ENCODE measurements at places on chromosomes 2 and 18.

DNA sequence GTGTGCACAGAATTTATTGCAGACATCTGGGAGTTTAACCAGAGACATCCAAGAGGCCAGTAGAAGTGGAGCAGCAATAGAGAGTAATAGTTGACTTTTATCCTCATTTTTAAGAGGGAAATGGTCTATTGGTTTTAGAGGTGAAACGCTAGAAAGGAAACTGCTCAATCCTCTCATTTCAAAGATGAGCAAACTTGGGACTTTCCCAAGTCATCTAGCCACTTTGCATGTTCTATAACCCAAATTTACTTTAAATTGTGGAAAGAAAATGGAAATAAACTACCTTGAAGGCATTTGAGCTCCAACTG, 601.7 kb downstream of the ARHGAP15 start:
- no peak for DNase-seq

GRCh38 chr18:75159238-75159518, 49.8 kb downstream of the PTGR3 start:
- DNase-seq: no peak

DNA sequence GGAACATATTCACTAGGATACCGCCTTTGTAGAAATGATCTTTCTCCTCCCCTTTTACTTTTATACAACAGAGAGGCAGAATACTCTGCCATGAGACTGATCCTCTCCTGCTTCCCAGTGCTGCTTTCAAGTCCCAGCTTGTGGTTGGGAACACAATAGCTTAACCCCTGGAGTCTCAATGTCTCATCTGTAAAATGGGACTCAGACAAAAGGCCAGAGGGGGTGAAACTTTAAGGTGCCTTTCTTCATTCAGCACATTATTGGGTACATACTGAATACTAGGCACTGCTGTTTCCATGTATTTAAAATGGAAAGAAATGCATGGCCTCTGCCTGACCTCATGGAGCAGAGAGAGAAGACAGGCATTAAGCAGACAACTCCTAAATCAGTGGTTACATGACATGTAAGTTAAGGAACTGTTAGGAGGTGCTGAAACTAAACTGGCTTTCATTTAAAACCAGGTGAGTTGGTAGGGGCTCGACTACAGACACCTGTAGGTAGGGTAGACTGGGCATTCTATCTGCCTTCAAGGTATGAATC, 53.8 kb downstream of the MAP4K4 start:
- DNase-seq: no peak

DNA sequence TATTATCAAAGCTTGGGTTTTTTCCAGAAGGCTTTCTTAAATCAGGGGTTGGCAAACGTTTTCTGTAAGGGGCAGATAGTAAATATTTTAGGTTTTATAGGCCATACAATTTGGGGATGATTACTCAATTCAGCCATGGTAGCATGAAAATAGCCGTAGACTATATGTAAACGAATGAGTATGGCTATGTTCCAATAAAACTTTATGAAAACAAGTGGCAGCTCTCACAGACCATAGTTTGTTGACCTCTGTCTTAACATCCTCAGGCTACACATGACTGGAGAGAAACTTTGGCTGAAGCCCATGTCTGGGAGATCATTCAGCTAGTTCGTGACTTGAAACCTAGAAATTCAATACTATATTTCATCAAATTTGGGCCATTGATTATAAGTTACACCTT, 30.2 kb downstream of the UGP2 start:
- no peak for DNase-seq

DNA sequence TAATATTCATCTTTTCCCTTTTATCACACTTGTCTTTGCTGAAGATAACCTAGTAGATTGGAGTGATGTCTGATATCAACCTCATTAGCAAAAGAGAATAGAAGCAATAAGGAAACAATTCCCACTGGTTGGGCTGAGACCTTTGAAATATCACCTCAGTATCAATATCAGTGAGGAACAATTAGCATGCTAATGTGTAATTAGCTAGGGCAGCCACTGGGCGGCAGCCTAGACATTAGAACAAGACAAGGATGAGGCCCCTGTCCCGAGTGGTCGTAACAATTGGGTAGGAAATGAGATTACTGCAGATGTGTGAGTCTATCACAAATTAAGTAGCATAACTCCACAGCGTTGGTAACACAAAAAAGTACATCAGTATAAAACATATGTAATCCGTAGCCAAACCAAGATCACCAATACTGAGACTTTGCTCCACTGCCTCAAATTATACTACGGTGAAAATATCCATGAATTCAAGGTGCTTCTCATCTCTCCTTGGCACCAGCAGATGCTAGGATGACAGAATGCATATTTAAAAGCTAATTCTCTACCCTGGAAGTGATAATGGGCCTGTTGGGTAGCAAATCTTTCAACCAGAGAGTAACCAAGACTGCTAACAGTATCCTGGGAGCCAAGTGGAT, 99.1 kb downstream of the ALPK2 start:
- peak; percentile 52 for DNase-seq

GRCh38 chr18:61825386-61825785, 67.4 kb downstream of the RNF152 start:
- no peak for DNase-seq

DNA sequence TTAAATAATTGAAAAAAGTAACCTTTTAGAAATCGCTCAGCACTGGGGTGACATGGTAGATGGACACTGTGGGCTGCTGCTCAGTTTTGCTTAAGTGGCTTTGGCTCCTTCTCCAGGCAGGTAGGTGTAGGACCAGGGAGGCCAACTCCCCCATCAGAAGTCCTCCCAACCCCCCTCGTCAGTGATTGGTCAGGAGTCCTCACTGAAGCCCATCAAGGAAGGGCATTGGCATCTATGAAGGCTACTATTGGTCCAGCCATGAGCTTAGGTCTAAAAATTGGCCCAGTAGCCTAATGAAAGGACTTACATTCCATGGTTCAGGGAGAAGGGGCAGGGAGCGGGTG, 34.7 kb downstream of the ST3GAL5 start:
- DNase-seq: no peak

GRCh38 chr18:48795696-48796095, 155.1 kb downstream of the SMAD7 start:
- DNase-seq: no peak

DNA sequence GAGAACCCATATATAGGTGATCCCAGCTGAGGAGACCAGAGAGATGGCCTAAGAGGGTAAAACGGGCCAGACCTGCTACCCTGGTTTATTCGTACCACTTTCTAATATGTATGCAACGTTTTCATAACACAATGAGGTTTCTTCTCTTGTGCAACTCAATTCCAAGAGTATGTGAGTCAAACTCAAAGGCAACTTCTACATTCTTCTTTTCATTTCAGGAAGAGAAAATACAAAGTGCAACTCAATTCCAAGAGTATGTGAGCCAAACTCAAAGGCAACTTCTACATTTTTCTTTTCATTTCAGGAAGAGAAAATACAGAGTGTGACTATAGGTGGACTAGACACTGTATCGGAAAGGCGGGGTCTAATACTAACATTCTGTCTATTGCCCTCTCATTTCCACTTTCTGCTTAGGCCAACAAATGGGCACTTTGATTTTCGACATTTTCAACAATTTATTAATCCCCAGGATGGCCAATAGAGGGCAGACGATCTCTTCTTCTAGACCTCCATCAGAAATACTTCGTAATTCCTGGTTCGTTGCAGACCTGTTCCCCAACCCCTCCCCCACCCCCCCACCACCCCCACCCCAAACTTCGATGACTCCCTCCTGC, 3.7 kb upstream of the CRIM1 start:
- DNase-seq: no peak

- no peak for DNase-seq
Observed at GRCh38 chr2:32330136-32330535, 26.7 kb upstream of the BIRC6 start.

- no peak for DNase-seq
Observed at GRCh38 chr2:208315081-208315788, 49.2 kb downstream of the PIKFYVE start.

GRCh38 chr2:134401789-134402188, 147.9 kb downstream of the MGAT5 start:
- DNase-seq: no peak

DNA sequence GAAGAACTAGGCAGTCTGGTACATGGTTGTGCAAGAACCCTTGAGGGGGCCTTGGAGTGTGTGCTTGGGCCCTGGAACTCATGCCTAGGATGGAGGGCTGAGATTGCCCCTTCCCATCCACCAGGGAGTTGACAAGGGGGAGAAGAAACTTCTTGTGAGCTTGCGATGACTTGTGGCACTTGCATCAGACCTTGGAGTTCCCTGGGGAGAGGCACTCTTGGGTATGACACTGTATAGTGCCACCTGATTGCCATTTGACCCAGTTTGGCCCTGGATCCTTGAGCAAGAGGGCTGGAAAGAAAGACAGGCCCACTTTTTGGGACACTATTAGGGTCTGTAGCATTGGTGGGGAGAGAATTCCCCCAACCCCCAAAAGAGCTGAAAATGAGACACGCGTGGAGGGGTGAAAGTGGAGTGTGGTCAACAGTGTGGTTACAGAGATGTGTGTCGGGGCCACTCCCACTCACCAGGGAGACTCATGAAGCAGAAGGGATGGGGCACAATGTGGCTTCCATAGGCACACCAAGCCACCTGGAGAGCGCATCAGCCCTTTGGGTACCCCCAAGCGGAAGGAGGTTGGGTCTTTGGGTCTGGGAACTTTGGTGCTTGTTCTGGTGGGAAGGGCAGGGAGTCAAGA, 101.3 kb downstream of the MSH2 start:
- no peak for DNase-seq

- DNase-seq: no peak
Observed at GRCh38 chr2:10977003-10977402, 65.3 kb downstream of the KCNF1 start.

- no peak for DNase-seq
Observed at GRCh38 chr18:35770376-35771014, 189.0 kb downstream of the GALNT1 start.

GRCh38 chr2:223835701-223836532, 1.5 kb downstream of the AP1S3 start:
- no peak for DNase-seq

- no peak for DNase-seq
Observed at GRCh38 chr18:63031375-63031774, 288.2 kb downstream of the BCL2 start.

DNA sequence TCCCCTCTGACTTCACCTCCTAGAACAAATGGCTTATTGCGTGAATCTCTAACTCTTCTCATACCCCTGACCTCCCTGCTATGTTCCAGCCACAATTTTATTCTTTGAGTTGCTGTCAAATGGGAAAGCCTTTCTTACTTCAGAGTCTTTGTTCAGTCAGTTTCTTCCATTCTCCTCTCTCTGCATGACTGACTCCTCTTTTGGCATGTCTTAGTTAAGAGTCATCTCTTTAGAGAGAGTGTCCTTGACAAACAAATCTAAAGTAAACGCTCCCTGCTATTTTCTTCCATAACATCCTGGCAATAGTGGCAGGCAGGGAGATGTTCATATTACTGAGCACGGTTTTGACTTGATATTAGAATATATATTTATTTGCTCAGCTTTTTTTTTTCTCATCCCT, 170.7 kb upstream of the ERBB4 start:
- DNase-seq: no peak

DNA sequence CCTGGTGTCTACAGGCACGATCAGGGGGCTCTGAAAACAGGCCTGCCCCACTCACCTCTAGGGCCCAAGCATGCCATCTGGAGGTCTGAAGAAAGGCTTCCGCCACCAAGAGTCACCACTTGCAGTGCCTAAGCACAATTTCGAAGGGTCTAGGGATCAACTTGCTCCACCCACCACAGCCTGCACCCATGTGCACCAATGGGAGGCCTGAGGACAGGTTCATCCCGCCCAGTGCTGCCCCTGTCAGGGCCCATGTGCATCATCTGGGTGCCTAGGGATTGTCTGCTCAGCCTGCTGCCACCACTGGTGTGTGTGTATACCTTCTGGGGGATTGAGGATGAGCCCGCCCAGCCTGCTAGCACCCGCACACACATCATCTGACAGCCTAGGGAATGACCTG, 121.0 kb upstream of the ACVR1C start:
- no peak for DNase-seq

GRCh38 chr18:9596226-9596625, 18.1 kb downstream of the PPP4R1 start:
- no peak for DNase-seq

DNA sequence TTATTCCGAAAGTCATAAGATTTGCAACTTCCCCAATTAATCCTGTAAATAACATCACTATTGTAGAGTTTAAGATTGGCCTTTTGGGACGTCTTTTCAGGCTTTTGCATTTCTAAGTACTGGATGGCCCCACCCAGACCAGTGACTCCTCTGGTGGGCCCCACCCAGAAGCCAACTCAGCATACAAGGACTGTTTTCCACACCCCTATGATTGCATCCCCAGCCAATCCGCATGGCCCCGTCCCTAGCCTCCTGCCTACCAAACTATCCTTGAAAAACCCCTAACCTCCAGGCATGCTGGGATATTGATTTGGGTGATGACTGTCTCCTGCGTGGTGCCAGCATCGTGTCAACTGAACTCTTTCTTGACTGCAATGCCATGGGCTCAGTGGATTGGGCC, 24.5 kb upstream of the TGIF1 start:
- DNase-seq: no peak

DNA sequence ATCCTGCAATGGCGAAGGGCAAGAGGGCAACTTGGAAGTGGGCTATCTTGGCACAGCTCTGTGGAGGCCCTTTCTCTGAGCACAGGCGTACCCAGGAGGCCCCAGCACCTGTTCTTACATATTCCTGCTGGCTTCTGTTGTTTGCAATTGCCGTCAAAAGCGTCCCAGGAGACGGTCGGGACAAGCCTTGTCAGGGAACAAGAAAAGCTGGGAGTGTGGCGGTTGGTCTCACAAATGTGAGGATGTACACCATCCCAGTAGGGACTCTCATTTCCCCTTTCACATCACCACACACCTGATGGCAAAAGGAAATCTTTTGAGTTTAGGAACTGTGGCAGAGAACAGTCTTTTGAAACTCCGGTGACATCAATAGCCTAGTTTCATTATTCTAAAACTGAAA, 94.7 kb upstream of the EFEMP1 start:
- DNase-seq: no peak

DNA sequence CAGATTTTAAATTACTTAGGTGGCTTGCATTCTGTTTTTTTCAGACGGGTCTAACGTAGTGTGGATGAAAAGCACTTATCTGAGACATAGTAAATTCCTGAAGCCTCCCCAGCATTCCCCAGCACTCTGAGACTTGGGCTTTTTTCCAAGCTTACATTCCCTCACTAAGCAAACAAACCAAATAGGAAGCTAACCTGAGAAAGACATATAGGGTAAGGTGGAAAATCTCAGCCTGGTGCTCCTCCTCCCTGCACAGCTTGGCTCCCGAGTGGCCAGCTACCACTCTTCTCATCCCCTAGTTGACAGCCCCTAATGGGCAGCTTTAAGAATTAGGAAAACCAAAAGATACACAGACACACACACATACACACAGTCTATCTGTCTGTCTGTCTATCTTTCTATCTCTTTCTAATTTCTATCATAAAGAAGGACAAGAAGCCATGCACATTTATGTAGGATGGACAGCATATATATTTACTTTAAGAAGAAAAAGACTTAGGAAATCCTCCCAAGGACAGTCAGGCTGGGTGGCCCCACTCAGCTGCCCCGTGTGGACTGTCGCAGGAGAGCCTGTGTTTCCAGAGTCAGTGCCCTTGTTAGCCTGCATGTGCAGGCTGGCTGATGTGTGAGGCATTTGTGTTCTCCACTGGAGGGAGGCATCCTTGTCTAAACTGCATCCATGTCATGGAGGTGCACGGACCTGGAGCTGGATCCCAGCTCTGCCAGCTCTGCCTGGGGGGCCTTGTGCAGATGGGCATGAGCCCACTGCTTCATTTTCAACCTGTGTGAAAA, 8.2 kb downstream of the CNNM3 start:
- no peak for DNase-seq
